ENCODE measurements at places on chromosomes 4 and X.

DNA sequence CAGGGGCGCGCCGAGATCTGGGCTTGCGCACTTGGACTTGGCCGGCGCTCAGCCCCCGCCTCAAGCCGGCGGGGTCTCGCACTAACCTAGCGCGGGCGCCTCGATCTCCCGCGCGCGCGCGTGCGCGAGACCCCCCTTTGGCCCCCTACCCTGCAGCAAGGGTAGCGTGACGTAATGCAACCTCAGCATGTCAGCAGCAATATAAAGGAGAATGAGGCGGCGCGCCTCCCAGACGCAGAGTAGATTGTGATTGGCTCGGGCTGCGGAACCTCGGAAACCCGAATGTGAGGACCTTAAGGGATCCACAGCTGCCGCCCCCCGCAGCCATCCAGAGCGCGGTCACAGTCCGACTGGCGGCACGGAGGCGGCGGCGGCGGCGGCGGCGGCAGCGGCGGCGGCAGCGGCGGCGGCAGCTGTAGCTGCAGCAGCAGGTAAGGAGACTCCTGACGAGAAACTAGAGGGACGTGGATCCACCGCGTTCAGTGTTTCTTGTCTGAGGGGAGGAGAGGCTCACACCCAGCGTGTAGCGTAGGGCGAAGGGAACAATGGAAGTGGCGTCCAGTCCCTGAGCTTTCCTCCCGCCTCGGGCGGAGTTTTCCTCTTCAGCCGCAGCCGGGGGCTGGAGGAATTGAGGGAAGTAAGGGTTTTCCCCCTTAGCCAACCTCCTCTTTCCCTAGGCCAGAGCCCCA, at the start of the genes SATL1 and ZNF711:
Gene SATL1, minus strand, starts transcription at position 19 of the 689 bp plus-strand sequence. CDS start 134,811 bp downstream, outside the sequence.
Gene ZNF711, plus strand, starts transcription at position 231 of the 689 bp plus-strand sequence. CDS start 3,582 bp downstream, outside the sequence.
- no peak for DNase-seq

DNA sequence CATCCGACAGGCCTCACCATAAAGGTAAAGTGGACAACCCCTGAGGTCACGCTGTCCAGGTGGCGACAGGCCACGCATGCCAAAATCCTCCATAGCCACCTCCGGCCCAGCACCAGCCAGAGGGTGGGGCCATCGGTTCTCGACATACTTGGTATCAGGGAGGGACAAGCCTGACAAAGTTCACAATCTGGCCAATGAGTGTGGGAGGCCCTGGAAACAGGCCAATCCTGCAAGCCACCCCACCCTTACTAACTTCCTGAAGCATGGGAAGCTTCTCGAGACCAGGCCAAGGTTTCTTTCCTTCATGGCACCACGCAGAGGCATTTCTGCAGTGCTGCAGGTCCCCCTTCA, 73.8 kb downstream of the MTMR1 start:
- no peak for DNase-seq

DNA sequence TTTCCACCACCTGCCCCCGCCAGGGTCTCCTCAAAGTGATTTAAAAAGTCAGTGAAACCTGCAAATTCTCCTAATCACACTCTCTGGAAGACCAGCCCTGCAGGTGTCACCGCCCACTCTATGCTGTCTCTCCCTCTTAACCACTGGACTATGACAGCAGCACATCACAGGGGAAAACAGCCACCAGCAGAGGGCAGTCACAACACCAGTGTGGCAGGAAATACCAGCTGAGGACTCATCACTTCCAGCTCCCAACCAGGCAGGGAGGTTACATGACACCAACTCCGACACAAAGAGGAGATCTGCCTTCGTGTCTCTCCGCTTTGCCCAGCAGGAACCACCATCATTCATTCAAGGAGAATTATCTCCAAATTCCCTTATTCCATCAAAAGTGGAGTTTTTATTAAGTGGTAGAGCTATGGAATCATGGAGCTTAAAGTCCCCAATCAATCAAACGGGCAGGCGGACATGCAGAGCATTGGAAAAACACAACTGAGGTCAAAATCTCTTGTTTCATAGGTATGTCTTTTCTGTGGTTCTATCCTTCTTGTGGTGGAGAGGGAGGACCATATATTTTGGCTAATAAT, 91.3 kb downstream of the NSUN7 start:
- DNase-seq, result peak; percentile 9

DNA sequence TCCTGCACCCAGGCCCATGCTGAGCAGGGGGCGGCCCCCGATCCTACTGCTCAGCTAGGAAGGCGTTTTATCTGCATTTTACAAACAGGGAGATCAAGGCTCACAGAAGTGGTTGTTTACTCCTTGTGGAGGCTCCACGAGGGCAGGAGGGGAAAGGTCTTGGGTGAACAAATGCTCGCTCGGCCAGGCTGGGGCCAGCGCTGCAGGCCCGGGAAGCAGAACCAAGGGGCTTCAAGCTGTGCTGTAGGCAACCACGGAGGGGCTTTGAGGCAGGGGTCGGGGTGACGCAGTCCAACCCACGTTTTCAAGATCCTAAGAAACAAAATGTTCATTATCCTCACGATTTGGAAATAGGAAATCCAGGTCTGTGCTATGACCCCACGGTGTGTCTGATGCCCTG, 125.8 kb downstream of the HMX1 start:
- no peak for DNase-seq

- DNase-seq, result no peak
These were observed 514.8 kb downstream of the CCSER1 start for GRCh38 chr4:90641861-90642599.

- no peak for DNase-seq
These were observed 166.0 kb downstream of the ANTXR2 start for GRCh38 chr4:79907001-79907400.

GRCh38 chrX:107571296-107571998, 56.9 kb upstream of the PRPS1 start:
- DNase-seq, result no peak

DNA sequence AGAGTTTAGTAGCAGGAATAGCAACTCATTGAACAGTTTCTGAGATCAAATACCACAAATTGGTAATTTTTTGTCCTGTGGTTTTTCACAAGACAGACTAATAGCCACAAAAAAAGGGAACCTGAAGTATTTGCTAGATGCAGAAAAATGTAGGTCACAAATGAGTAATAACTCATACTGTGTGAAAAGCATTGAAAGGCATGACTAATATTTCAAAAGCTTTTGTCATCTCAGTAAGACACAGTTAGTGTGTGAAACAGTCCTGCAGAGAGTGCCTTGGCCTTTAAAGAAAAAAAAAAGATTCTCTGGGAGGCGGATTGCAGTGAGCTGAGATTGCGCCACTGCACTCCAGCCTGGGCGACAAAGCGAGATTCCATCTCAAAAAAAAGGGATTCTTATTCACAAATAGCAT, 31.4 kb upstream of the SLC25A31 start:
- no peak for DNase-seq

GRCh38 chrX:68703369-68703768, 55.9 kb downstream of the STARD8 start:
- no peak for DNase-seq

DNA sequence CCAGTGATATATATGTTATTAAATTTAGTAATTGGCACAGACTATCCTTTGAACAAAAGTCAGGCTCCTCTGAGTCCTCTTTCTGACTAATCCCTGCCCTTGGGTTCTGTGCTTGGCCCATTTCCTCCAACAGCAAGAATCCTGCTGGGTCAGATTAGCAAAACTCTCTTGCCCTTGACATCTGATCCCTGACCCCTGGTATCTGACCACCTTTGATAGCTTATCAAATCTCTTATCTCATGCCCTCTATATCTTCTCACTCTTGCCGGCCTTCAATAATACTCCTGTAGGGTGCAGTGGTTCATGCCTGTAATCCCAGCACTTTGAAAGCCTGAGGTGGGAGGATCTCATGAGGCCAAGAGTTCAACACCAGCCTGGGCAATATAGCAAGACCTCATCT, 245.5 kb upstream of the FAM47A start:
- DNase-seq, result no peak

DNA sequence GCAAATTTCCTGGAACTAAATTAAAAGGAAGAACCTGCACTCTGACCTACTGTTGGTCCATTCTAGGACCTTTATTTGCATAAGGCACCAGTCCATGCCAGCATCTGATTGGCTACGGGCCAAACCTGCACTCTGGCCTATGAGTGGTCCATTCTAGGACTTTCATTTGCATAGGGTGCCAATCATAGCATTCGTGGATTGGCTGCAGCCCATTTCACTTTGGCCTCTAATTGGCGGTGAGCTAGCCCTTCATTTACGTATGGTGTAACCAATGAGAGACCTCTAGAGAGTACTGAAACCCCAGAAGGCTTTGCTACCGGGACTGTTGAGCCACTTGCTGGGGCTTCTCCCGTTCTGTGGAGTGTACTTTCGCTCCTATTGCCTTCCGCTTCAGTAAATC, 6.1 kb upstream of the RNF175 start:
- no peak for DNase-seq

DNA sequence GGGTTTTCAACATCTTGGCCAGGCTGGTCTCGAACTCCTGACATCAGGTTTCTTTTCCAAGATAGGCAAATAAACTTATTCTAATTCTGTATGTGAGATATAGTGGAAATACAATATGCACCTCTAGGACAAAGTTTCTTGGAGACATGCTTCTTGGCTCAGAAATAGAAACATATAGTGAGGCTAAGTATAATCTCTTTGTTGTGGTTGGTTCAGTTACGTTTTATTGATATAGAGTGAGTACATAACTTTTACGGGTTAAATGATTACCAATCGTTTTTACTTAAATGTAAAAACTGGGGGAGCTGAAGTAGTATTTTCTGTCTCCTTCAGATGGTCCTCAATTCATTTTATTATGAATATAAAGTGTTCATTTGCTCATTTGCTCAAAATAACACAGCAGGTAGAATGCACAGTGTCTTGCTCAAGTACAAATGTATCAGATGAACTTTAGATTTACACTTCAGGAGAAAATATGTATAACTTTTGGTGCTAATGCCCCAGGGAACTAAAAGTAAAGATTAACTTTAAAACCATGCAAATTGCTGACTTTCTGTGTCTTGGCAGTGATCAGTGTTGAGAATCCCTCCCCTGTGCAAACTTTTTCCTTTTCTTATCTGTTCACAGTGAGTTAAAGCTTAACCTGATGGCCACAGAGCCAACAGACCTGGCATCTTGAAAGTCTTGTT, 77.6 kb downstream of the AFF1 start:
- no peak for DNase-seq

GRCh38 chrX:133838761-133839676, 146.4 kb downstream of the GPC3 start:
- DNase-seq, result no peak

- no peak for DNase-seq
These were observed 16.3 kb upstream of the DRD5 start for GRCh38 chr4:9765091-9765490.

DNA sequence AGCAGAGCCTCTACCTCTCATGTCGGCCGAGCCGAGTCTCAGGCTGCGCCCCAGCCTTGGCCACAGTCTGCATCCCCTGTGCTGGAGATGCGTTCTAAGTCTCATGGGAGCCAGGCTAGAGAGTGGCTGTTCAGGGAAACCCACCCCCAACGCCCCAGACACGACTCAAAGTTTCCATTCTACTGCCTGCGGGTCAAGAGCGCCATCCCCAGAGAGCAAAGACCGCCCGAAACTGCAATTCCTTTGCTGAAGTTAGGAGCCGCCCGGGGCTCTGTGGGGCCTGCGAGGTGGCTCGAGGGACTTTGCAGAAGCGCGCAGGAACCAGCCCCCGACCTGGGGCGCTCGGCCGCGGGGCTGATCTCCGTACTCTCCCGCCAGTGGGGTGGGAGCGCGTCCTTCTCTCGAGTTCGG, 10.0 kb upstream of the ELF4 start:
- no peak for DNase-seq

DNA sequence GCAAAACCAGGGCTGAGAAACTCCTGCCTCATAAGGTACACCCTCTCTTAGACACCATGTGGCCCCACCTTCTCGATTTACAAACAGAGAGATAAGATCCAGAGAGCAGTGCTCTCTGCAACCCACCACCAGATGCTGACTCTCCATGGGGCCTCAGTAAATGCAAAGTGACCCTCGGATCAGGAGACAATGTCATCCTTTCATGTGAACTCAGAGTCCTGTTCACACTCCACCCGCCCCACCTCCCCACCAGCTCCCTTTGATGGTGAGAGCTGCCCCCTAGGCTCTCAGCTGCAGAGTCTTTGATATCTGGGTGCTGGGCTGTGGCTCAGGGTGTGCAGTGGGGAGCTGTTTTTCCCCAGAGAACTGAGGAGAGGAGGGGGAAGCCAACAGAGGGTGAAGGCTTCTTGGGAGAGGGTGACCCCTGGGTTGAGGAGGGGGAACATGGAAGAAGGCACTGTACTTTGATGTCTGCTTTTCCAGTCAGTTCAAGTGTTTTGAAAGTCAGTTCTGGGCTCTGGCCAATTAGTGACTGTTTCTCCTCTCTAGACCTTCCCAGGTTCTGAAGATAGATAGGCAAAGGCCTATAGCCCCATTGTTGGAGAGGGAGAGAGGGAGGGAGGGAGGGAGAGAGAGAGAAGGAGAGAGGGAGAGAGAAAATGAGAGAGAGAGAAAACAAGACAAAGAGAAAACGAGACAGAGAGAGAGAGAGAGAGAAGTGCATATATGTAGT, 88.2 kb downstream of the SCD5 start:
- DNase-seq, result no peak

DNA sequence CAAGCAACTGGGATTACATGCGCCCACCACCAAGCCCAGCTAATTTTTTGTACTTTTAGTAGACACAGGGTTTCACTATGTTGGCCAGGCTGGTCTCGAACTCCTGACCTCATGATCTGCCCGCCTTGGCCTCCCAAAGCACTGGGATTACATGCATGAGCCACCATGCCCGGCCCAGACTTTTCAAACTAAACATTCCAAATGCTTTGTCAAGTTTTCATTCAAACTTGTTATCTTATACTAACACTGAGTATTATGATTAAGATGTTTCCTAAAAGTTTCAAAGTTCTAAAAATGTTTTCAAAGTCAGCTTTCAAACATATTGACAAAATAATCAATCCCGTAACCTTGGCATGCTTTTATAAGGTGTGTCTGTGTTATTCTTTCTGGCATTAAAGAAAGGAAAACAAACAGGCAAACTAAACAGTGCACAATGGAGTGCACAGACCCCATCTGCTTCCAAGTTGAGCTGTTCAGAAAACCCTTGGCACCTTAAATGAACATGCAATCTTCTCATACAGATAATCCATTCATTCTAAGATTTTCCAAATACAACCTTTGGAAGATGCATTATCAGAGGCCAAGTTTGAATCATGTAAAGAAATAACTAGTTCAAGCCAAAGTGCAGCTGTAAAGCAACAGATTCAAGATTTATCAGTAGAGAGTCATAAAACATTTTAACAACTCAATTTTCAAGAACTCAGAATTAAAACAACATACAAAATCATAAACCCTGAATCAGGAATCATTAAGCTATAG, 49.1 kb downstream of the ABCG2 start:
- no peak for DNase-seq

DNA sequence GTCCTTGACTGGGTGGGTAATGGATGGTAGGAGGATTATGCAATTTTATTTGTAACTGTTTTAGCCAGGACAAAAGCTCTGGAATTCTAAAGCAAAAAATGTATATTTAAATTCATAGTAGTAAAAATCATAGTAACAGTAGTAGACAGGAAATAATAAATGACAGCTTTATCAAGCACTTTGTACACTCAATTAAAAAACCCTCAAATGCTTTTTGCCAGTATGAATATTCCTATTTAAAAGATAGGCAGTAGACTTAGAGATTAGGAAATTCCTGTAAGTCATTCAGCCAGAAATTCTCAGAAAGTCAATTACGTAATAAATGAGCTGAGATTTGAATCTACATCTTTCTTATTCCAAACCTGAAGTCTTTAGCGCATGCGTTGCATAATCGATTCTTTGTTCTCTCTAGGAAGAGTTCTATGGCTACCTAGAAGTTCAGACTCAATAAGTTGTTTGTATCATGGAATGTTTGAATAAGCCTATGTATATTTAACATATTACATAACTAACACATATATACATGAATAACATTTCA, 2.5 kb downstream of the AADAT start:
- no peak for DNase-seq

- DNase-seq, result no peak
These were observed 55.3 kb upstream of the RAPGEF2 start for GRCh38 chr4:159047478-159048165.

Measured in T-helper 17 cell (primary cell).